ENCODE measurements at places on chromosomes 5 and 9.
A peak's percentile ranks its signal among the peaks of the same experiment; 100 is the strongest.

GRCh38 chr9:89042984-89043383 is 51.7 kb downstream of the S1PR3 start:
- DNase-seq = no peak

GRCh38 chr9:127451858-127452656 is 747 bp downstream of the LRSAM1 start:
- peak; percentile 63 for DNase-seq

DNA sequence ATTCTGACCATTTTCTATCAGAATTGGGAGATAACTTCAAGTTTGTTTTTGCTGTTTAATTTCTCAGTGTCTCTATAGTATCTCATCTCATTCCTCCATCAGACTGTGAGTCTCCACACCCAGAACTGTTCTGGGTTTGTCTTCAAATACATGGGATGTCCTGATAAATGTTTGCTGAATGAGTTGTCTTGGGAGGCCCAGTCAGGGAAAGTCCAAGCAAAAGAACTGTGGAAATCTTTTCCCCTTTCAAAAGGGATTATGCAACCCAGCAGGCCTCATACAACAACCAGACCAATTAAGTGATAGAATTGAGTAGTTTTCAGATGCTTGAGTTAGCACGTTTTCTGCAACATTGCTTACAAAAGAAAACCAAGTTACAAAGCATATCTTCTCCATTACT is 324.4 kb downstream of the BRINP1 start:
- DNase-seq = no peak

GRCh38 chr5:67123819-67124218 is 72.8 kb downstream of the CD180 start:
- no peak for DNase-seq

Measured in left cardiac atrium (tissue), 4 donors.